Dermis microvascular lymphatic vessel endothelial cell (primary cell): ENCODE measurements at places on chromosomes 3 and 15.

DNA sequence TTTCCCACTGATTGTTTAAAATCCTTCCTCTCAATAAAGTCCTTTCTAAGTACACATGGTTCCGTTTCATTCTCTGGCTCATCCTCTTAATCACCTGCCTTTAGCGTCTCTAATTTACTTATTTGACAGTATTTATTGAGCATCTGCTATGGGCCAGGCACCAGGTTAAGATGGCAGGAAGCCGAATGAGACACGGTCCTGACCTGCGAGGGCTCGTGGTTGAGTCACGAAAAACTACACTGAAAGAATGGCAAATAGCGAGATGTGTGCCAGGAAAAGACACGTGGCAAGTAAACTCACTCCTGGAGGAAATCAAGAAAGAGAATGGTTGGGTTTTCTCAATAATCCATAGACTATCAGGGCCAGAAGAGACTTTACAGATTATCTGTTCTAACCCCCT, 60.9 kb downstream of the HES1 start:
- peak; percentile 37 for DNase-seq

GRCh38 chr3:9172851-9173321, 76.6 kb downstream of the SRGAP3 start:
- DNase-seq, result peak; percentile 55

GRCh38 chr3:155194973-155195957, 98.2 kb downstream of the STRIT1 start:
- DNase-seq, result no peak

- DNase-seq, result no peak
Measured at GRCh38 chr3:12454076-12454815, 30.0 kb upstream of the TSEN2 start.

GRCh38 chr15:59993950-59994401, 10.1 kb upstream of the FOXB1 start:
- no peak for DNase-seq

- DNase-seq, result peak; percentile 73
Measured at GRCh38 chr15:88658972-88659931, 20.4 kb downstream of the ISG20 start.

DNA sequence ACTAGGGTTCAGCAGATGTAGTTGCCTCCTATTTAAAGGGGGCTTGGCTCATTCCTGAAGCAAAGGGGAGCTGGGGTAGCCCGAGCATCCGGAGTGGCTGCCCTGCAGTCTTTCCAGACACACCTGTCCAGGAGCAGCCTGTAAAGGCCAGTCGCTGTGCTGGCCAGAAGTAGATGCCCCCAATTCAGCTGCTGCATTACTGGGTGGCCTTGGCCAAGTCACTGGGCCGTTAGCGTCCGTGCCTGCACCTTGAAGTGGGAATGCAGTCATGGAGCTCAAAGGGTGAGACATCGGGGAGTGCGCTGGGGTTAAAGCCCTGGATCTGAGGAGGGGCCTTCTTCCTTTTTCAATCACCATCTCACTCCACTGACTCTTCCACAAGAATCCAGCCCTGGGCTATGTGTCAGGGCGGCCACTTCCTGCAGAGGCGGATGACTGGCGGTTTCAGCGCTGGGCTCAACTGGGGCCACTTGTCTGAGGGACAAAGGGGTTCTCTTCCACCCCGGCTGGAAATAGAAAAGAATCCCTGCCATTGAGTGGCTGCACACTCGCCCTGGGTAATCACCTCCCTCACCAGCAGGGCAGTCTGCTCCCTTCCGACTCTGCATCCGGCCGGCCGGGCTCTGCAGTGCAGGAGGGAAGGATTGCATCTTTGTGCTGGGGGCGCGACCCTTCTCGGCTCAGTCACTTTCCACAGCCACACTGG, 11.8 kb downstream of the ALDH1A3 start:
- DNase-seq, result peak; percentile 22

- DNase-seq, result no peak
Measured at GRCh38 chr15:93247466-93248121, 158.6 kb upstream of the RGMA start.

DNA sequence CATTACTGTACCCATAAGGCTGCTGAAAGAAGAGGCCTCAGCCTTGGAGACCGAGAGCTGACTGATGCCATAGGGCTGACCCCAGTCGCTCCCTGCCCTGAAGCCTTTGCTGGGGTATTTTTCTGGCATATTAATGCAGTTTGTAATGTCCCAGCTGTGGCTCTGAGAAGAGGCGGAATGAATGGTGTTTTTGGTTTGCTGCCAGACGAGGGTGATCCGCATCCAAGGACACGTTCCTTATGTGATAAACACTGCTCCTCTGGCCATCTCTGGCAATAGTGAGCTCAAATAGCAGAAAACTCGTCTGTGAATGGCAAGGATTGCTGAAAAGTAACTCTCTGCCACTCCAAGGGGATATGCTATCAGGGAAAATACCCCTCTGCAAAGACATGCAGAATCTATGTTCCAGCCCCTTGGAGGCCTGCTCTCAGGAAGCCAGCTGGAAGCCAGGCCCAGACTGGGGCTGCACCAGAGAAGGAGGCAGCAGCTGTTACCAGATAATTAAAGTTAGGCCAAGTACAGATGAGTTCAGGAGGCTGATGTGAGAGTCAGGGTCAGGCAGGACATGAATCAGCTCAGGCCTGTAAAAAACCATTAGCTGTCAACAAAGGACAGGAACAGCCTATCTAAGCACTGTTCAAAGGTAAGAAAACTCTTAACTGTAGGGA, 28.9 kb upstream of the KLHL6 start:
- DNase-seq, result peak; percentile 82

GRCh38 chr15:93033434-93034045, 55.5 kb downstream of the RGMA start:
- DNase-seq, result no peak

GRCh38 chr3:124962403-124962940, 27.9 kb upstream of the MUC13 start:
- no peak for DNase-seq

GRCh38 chr3:78858174-78858573, 909.6 kb downstream of the ROBO1 start:
- no peak for DNase-seq

GRCh38 chr3:129686941-129687340, 80.5 kb upstream of the PLXND1 start:
- no peak for DNase-seq

- DNase-seq, result peak; percentile 34
Measured at GRCh38 chr3:124034016-124034843, 42.3 kb upstream of the ROPN1 start.

- no peak for DNase-seq
Measured at GRCh38 chr15:44101944-44102343, 93.1 kb downstream of the FRMD5 start.

DNA sequence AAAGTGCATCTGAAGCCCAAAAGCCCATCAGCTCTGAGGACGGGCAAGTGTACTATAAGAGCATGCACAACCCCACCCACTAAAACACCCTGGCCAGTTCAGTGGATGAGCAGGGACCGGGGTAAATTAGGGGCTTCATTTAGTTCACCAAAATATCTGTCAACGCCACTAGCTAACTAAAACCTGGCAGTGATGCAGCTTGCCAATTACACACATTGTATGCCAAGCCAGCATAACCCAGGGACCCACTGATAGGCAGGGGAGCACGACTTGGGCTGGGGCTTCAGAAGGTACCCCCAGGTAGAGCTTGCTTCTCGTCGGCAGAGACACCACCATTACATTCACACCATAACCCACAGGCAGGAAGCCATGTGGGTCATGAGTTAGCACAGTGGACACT, 47.0 kb downstream of the PTPN23 start:
- DNase-seq, result no peak

DNA sequence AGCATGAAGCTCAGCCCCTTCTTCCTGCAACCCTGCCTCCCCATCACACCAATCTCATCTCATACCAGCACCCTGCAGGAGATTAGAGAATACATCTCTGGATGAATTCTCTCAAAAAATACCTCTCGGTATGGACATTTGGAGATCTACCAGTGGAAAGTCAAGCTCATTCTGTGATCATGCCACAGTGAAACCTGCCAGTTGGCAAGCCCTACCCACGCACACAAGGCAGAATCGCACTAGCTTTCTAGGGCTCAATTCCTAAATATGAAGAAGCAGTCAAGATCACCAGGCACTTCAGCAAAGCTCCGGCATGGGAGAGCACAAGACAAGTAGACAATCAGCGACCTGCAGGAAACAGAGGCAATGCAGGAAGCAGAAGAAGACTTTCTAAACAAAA, 221.2 kb downstream of the NTRK3 start:
- no peak for DNase-seq

DNA sequence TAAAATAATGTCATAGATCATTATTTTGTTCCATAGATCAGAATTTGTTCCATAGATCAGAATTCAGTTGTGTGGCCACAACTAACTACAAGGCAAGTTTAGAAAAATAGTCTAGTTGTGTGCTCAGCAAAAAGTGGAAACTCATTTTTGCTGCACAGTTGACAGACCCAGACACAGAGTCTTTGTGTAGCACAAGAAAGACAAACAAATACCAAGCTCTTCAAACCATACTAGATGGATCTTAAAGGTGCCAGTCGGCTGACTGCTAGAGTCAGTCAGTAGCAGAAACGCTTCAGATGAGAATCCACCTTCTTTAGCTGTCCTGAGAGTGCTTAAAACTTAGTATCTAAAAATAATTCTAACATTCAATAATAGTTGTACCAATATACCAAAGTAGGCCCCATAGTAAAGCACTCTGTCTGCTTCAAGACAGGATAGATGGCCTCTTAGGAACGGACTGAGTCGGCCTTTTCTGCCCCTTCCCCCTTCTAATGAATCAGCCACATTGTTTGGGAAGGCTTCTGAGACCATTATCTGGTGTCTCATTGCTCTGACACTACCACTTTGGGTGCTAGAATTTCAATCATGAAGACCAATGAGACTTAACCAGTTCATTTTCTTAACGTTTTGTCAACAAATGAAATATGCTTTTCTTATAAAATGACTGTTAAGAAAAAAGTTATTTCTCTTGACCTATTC, 27.7 kb upstream of the SLC4A7 start:
- DNase-seq, result no peak

GRCh38 chr3:10723991-10724390, 92.0 kb upstream of the SLC6A11 start:
- no peak for DNase-seq

DNA sequence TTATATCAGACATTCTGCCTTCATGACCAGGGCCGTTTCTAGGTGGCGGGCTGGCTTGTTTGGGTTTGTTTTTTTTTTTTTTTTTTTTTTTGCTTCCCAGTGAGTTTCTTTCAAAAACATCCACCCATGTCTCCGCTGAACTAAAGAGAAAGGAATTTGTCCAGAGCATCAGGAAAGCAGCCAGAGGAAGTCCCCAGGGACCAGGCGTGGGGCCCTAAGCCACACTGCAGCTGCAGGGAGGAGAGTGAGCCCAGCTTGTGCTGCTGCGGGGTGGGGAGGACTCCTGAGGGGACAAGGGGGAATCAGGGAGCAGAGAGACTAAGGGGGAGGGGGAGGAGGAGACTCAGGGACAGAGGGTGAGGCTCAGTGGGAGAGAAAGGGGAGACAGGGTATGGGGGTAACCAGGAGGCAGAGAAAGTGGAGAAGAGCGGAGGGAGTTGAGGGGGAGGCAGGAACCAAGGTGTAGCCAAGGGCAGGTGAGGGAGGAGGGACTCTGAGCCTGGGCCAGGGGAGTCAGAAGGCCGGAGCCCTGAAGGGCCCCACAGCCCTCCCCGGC, 49.5 kb downstream of the CYP11A1 start:
- peak; percentile 38 for DNase-seq

GRCh38 chr3:150254309-150254708, 153.8 kb upstream of the TSC22D2 start:
- no peak for DNase-seq

DNA sequence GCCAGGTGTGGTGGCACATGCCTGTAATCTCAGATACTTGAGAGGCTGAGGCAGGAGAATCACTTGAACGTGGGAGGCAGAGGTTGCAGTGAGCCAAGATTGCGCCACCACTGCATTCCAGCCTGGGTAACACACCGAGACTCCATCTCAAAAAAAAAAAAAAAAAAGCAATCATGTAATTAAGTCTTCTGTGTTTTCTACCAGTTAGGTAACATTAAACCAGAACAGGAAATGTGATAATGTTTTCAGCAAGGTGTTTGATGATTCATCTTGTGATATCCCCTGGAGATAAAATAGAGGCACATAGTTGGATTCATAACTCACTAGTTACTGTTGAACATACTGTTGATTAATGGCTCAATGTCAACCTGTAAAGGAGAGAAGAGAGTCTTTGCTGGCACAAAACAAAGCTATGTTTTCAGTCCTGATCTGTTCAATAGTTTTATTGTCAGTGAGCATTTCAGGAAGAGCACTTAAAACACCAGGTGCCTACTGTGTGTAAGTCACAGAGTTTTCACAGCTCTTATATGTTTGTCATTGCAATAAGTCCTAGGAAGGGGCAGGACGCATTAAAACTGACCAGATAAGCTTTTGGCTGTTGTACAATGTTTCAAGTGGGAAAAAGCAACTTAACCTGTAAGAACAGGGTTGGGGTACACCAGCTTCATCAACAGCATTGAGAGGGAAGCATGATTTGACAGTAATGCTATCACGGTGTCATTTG, 19.5 kb downstream of the DNAJB11 start:
- peak; percentile 15 for DNase-seq

GRCh38 chr15:31598620-31599019, 272.0 kb downstream of the KLF13 start:
- no peak for DNase-seq

DNA sequence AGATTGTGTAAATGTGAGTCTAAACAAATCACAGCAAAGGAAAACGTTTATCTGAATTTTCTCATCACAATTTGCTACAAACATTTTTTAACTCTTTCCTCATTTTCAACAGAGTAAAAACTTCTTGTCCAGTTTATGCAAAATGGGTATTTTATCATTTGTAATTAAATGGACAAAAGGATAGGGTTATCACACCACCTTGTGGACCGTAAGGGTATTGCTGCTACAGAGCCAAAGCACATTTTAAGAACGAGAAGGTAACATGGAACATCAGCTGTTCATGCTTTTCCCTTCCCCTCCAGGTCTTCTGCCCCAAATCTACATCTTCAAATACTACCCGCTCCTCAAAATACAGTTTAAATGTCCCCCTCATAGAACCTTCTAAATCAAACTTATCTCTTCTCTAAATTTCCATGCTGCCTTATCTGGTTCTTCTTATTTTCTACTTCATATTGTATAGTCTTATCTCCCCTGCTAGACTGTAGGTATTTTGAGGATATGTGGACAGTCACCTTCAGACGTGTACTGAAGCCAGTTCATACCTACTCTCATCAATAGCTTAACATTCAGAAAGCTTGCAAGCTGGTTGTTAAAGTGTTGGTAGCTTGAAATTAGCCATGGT, 12.8 kb upstream of the SETMAR start:
- DNase-seq, result peak; percentile 28

GRCh38 chr3:134014270-134014669, 15.5 kb downstream of the SLCO2A1 start:
- DNase-seq, result no peak
